ENCODE measurements at places on chromosomes 7 and 10.

DNA sequence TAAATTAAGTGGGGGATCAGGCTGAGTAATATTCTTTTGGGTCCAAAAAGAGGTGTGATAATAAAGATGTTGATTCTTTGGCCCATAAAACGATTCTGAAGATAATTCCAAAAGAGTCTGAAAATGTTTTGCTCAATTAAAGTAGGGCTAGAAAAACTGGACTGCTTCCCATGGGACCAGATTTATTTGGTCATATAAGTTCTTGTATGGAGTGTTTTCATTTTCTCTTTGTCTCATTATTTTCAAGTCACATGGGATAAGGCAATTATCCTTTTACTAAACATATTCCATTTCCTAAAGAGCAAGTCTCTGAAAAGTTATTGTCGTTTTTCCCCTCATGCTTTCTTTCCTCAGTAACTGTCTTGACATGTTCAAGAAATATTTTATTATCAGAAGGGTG is 41.5 kb downstream of the CDK6 start:
- no peak for DNase-seq

DNA sequence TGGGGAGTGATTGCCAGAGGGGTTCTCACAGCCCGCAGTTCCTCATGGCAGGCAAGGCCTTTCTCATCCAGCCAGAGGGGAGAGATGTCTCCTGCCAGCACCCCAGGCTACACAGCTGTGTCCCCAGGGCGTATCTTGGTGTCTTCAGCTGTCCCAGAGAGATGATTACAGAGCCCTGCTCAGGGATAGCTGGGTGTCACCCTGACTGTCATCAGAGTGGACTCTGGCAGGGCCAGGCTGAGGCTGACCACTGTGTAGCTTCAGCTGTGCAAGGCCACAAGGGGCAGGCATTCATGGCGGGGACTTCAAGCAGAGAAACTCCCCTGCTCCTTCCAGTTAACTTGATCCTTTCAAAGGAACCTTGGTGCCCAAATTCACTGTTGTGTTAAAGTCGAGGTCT is 124.2 kb downstream of the RGS10 start:
- DNase-seq, result no peak

DNA sequence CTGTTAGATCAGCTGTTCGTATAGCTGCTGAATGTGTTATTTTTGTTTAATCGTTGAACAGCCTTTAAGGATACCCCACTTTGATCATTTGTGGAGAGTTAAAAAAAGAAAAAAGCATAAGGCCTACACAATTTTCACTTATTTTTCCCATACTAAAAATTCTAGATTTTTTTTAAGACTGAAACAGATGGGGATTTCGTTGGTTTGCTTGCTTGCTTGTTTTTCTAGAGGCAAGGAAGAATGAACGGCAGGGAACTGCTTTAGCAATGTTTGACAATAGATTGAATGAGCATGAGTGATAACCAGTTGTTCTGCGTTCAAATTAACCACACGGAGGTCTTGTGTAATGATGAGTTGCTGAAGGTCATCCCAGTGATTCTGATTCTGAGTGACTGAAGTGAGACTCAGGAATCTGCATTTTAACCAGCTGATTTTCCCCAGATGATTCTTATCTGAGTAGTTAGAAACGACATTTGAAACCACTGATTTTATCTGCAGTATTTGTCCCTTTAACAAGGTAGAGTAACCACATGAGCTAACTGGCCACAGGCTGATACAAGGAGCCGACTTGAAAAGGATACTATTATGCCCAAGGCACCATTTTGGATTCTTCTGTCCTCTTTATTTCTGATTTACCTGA is 85.9 kb downstream of the GPR37 start:
- DNase-seq, result no peak

- no peak for DNase-seq
These were observed 130.8 kb downstream of the ELFN1 start for GRCh38 chr7:1800902-1801301.

DNA sequence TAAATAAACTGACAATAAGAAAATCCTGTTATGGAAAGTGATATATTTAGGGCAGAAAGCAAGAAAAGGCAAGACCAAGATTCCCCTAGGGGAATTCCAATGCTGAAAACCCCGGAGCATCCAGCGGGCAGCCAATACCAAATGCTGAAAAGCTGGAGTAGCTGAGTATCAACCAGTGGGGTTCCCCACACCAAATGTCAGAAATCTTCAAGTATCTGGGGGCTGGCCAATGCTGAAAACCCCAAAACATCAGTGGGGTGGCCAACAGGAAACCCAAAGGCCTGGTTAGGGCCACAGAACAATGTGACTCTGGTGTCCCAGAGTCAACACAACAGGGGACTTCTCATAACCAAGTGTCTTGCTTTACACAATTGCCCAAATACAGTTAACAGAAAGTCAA is 271.8 kb upstream of the CACNA2D1 start:
- no peak for DNase-seq

DNA sequence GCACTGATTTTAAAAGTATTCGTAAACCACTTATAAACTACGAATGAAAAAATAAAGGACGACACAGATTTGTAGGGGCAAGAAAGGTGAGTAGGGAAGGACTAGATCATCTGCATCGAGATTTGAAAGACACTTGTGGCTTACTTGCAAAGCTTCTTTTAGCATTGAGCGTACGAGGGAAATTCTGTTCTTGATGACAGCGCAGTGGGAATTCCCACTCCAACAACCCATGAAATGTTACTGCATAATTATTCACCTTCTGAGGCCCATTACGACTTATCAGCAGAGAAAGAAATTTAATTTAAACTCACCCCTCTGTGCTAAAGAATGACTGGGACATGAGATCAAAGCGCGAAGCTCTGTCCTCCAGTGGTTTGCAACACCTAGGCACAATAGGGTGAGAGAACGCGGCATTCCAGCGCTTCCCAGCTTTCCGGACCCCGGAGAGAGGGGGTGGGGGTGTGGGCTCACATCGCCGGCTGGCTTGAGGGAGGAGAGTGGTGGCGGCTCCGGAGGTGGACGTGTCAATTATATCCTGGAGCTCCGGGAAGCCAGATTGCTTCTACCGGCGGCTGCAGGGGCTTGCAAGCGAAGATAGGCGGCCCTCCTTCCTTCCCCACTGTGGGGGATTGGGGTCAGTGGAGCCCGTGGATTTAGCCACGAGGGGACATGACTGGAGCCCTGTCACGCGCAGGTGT is 10.3 kb downstream of the SP8 start:
- no peak for DNase-seq

- DNase-seq, result no peak
These were observed 207.4 kb downstream of the DNAJB6 start for GRCh38 chr7:157544226-157544625.

- DNase-seq, result no peak
These were observed 117.2 kb upstream of the SEMA3C start for GRCh38 chr7:81036057-81036456.

DNA sequence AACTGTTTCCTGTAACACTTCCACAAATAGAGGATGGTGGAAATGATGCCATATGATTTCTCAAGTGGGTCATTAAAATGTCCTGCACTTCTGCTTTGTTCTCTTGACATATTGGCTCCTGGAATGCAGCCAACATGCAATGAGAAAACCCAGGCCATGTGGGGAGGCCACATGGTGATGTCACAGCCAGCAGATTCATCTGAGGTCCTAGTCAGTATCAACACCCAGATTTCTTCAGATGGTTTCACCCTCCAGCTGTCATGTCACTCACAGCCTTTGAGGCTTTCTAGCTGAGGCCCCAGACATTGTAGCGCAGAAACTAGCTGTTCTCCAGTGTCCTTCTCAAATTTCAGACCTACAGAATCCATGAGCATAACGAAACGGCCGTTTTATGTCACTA is 102.3 kb upstream of the NUPR2 start:
- no peak for DNase-seq
